ENCODE measurements at places on chromosomes 3 and 15.

- no peak for DNase-seq
Observed at GRCh38 chr15:44661576-44661975, 1.9 kb downstream of the SPG11 start.

- DNase-seq: peak; percentile 12
Observed at GRCh38 chr3:194952841-194953241, 267.2 kb downstream of the FAM43A start.

DNA sequence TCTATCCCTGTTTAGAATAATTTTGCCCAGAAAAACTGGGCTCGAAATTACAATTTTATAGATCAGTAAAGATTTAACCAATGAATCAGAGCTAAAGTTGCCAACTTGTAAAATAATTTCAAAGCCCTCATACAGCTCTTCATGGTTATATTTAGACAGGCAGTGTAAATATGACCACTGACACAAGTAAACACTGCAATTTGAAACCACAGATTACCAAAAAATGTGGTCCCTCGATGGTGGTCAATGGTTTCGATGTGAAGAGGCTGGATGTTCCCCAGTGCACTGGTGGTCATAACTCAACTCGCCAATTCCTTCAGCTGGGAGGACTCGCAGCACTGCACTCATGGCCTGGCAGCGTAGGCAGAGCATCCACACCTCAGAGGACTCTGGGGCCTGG, 28.6 kb downstream of the LRTM1 start:
- DNase-seq: no peak

- peak; percentile 77 for DNase-seq
Observed at GRCh38 chr3:161104561-161105551, at the start of gene B3GALNT1. B3GALNT1 (minus strand) TSS chr3:161105349; CDS start chr3:161086754, 18,595 bp downstream.

DNA sequence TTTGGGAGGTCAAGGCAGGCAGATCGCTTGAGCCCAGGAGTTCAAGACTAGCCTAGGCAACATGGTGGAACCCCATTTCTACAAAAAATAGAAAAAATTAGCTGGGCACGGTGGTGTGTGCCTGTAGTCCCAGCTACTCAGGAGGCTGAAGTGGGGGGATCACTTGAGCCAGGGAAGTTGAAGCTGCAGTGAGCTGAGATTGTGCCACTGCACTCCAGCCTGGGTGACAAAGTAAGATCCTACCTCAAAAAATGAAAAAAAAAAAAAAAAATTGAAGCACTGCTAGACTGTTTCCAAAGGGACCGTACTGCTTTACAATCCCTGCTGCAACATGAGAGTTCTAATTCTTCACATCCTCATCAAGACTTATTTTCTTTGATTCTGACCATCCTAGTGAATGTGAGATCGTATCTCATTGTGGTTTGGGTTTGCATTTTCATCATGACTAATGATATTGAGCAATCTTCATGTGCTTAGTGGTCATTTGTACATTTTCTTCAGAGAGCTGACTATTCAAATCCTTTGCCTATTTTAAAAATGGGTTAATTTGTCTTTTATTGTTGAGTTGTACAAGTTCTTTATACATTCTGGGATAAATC, 10.8 kb downstream of the CMTM8 start:
- DNase-seq: peak; percentile 20

DNA sequence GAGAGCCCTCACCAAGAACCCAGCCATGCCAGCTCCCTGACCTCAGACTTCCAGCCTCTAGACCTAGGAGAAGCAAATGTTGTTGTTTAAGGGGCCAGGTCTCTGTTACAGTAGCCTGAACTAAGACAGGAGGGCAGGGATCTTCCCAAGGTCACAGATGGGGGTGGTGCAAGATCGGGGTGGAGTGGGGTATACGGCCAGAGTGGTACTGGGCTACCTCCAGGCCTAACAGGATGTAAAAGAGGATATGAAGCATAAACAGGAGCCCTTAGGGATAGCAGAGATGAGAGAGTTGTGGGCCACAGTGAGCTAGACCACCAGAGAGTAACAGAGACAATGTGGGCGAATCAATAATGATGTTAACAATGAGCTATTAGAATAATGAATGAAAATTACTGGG, 82.9 kb downstream of the TOP2B start:
- peak; percentile 25 for DNase-seq

- no peak for DNase-seq
Observed at GRCh38 chr15:48636511-48636910, 9.0 kb downstream of the FBN1 start.

DNA sequence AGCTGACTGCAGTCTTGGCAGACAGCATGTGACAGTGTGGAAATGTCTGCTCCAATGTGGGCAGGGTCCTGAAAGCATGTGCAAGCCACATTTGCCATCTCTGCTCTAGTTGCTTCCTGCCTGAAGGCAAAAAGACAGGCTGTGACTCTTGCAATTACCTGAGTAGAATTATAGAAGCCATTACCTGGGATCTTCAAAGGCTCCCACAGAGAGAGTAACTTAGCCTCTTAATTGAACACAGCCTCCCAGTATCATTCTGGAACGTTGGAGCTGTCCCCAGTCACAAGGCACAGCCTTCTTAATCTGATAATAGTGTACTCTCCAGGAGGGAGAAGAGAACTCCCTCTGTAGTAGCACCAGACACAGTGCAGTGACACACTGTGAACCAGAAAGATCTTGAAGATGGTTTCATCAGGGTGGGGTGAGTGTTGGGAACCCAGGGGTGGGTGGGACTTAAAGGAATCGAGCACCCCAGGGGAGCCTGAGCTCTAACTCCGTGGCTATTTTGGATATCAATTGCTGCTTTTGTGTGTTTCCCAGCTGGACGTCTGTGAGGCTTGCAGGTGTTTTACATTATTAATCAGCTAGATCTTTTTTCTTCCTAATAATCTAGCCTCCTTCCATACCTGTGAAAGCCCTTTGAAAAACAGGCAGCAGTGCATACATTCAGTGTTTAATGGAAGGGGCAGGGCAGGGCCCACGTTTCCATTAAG, 40.6 kb upstream of the GLCE start:
- DNase-seq: peak; percentile 65

DNA sequence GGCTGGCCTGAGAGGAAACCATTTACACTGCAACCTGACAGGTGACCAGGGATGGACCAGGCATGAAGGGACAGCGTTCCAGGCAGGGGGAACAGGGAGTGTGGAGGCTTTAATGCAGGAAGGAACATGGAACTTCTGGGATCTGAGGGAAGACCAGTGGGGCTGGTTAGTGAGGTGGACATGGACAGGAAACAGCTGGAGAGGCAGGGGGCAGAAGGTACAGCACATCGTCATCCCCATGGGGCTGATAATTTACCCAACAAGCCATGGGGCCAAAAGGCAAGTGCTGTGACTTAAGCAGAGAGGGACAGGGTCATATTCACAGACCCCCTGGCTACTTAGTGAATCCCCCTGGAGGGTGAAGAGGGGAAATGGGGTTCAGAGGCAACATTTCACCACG, 77.0 kb upstream of the LARS2 start:
- no peak for DNase-seq

GRCh38 chr3:156792536-156792935, 33.6 kb upstream of the LEKR1 start:
- no peak for DNase-seq

- no peak for DNase-seq
Observed at GRCh38 chr3:31777092-31777491, 204.0 kb downstream of the OSBPL10 start.

- no peak for DNase-seq
Observed at GRCh38 chr3:102207151-102207571, 227.7 kb upstream of the ZPLD1 start.

DNA sequence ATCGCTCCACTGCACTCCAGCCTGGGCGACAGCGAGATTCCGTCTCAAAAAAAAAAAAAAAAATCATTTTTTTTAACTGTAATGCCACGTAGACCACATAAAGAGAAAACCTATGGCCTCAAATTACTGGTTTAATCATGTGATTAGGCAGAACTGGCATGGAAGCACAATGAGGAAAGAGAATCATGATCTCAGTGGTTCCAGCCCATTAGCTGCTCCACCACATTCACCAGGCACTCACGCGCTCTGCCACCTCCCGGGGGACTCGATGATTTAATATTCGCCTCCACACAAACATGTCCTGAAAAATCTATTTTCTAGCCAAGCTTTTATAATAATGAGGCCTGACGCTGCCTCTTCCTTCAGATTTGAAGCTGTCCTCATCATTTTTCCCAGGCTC, 204.7 kb downstream of the TBL1XR1 start:
- DNase-seq: no peak

- DNase-seq: no peak
Observed at GRCh38 chr3:30428251-30428650, 178.2 kb upstream of the TGFBR2 start.

- DNase-seq: no peak
Observed at GRCh38 chr3:127069814-127070440, 87.0 kb downstream of the PLXNA1 start.

DNA sequence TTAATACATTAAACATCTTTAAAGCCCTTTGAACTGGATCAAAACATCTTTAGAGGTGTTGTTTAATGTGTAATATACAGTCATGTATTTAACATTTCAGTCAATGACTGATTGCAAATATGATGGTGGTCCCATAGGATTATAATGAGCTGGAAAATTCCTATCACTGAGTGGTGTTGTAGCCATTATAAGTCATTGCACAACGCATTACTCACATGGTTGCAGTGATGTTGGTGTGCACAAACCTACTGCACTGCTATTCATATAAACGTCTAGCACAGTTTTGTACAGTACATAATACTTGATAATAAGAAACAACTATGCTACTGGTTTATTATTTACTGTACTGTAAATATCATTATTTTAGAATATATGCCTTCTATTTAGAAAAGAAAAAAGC, 75.6 kb downstream of the DTWD1 start:
- no peak for DNase-seq

DNA sequence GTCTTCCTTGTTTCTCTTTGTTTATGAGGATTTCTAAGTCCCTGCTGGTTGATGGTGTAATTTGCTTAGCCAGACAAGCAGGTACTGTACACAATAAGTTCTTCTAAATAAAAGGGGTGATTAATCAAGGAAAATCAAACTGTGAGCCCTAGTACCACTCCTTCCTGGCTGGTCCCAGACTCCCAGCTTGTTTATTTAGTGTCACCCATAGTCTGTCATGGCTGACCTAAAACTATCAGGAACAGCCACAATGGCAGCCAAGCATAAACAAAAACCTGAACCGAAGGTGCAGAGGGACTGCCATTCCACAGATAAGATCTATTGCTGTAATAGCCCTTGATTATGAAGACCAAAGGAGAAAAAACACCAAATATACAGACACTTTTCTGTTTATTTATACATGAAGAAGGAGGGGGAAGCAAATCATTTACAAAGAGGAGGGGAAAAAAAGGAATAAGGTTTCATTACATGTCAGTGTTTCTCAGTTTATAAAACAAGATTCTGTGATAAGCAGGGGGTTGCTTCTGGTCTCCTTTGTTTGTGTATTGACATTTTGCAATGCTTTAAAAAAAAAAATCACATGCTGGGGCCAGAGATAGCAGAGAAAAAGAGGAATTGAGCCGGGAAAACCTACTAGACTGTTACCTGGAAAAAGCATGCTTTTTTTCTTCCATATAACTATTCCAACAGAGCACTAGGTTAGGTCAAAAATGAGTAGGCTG, 182.4 kb upstream of the DPH6 start:
- peak; percentile 7 for DNase-seq

GRCh38 chr3:46850468-46850779, 12.8 kb downstream of the MYL3 start:
- DNase-seq: no peak

GRCh38 chr3:151918253-151919029, 45.0 kb downstream of the SUCNR1 start:
- DNase-seq: peak; percentile 72

DNA sequence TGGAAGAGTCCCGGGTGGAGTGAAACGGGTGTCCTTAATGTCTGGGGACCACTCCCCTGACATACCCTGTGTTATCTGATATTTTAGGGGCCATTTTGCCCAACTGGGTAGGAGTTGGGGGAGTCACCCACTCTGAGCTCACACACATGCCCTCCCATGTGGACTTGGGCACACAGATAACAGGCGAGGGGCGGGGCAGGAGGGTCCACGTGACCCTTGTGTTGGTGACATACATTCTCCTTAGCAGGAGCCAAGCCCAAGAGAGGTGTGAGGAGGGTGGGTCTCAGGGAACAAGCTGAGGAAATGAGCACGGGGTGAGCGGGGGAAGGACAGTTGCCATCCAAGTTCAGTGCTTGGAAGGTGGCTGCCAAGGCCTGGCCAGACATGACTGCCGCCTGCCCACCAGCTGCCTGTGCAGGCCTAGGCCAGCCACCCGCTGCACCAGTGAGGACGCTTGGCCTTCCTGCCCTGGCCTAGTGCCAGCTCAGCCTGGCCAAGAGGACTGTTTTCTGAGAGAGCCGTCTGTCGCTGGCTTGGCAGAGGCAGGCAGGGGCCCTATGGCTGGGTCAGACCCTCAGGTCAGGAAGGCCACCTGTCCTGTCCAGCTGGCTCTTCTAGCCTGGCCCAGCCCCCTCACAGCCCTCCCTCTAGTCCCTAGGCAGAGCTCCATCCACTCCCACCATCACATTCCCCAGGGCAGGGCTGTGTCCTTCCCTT, 31.3 kb upstream of the TMEM115 start:
- peak; percentile 80 for DNase-seq

DNA sequence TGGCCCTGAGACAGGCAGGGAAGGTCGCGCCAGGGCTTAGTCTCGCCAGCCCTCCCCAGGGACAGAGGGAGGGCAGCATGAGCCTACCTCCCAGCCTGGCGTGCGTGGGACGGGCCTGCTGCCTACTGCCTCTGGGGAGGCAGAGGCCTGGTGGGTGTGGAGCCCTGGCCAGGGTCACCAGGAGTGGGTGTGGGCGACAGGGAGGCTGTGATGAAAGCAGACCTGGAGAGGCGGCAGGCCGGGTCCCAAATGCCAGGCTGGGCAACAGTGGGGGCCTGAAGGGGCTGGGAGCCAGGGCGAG, 33.1 kb downstream of the PLXNA1 start:
- DNase-seq: no peak

- DNase-seq: no peak
Observed at GRCh38 chr3:66706890-66707289, 206.1 kb upstream of the LRIG1 start.

DNA sequence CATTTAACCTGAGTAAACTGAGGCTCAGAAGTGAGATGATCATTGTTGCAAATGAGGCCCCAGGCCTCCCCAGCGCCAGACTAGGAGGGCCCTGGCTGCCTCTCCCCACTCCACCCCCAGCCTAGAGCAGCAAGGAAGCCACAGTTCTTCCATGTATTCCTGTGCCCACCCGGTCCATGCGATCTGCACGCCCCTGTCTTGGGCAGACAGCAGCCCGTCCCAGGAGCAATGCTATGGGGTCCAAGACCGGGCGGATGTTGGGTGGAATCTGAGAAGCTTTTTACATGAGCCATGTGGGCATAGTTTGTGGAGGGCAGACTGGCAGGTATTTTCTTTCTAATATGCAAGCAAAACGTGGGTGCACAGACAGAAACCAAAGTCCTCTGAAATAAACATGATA, 15.1 kb downstream of the SH2D7 start:
- DNase-seq: no peak

Measured in erythroblast (primary cell).